T-helper 2 cell (primary cell): ENCODE measurements at places on chromosomes 1 and 21.

DNA sequence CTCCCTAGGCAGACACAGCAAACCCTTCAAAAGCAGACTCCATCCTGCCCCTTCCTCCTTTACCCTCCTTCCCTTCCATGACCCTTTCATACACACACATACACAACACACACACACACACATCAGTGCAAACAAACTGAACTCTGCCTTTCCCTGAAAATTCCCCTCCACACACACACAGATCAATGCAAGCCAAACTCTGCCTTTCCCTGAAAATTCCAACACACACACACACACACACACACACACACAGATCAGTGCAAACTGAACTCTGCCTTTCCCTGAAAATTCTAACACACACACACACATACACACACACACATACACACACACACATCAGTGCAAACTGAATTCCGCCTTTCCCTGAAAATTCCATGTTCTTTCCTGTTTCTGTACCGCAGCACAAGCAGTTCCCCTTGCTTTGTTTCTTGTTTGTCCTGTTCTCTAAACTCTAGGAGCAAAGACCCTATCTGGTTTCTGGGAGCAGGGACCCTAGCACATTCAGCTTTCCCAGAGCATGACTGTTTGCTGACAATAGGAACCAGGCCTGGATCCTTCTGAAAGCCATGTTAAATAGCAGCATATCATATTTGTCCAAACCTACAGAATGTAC lies 91.0 kb downstream of the PTPN14 start:
- no peak for DNase-seq

GRCh38 chr1:169563019-169563615 lies 23.2 kb downstream of the F5 start:
- no peak for DNase-seq

DNA sequence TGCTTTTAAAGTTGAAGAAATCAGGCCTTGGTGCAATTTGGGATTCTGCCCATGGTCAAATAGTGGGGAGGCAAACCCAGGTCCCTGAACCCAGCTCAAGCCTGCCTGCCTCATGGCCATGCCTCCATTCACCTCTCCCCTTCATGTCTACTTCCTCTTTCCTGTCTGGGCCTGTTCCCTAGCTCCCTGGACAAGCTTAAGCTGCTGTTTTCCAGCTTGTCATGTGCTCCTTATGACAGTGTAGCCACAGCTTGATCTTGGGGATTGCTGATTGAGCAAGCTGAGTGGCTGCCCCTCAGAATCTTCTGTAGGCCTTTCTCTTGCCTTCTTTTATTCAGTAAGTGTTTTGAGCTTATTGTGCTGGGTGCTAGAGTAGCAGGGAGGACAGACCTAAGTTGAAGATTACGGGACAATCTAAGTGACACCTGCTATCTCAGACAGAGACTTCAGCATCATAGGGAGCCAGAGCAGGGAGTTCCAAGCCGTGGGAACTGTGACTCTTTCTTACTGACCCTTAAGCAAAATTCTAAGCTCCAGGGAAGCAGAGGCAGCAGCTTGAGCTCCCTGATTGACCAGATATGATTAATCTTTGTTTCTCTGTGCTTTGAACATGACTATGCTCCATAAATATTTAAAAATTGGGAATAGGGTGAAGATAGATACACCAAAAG lies 520 bp upstream of the MR1 start:
- DNase-seq: no peak

DNA sequence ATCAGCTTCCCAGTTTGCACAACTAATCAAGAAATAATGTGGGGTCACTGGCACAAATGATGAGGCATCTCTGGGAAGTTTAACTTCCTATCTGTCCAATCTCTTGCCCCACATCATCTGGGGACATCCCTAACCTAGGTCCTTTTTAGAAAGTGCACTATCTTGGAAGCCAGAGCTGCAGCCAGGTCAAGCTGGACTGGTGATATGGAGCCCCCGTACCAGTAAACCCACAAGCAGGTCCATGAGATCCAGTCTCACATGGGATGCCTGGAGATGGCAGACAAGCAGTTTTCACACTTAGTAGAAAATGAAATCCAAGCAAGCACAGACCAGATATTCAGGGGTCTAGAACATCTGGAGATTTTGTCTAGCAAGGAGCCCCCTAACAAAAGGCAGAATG lies 27.5 kb upstream of the BSDC1 start:
- DNase-seq: no peak

DNA sequence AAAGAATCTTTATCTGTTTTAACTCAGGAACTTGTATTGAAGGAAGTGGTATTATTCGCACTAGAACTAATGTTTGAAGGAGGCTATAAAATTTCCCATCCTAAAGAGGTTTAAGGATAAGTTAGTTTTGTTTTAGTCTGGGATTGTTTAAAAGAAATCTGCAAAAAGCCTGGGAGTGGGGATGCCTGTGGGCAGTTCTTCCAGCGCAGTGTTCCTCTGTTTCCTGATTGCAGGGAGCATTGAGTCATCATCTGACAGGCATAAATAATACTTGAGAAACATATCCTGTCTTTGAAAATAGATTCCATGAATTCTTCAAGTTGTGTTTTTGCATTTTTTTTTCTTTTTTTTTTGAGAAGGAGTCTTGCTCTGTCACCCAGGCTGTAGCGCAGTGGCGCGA lies 350.8 kb upstream of the PTBP2 start:
- no peak for DNase-seq

DNA sequence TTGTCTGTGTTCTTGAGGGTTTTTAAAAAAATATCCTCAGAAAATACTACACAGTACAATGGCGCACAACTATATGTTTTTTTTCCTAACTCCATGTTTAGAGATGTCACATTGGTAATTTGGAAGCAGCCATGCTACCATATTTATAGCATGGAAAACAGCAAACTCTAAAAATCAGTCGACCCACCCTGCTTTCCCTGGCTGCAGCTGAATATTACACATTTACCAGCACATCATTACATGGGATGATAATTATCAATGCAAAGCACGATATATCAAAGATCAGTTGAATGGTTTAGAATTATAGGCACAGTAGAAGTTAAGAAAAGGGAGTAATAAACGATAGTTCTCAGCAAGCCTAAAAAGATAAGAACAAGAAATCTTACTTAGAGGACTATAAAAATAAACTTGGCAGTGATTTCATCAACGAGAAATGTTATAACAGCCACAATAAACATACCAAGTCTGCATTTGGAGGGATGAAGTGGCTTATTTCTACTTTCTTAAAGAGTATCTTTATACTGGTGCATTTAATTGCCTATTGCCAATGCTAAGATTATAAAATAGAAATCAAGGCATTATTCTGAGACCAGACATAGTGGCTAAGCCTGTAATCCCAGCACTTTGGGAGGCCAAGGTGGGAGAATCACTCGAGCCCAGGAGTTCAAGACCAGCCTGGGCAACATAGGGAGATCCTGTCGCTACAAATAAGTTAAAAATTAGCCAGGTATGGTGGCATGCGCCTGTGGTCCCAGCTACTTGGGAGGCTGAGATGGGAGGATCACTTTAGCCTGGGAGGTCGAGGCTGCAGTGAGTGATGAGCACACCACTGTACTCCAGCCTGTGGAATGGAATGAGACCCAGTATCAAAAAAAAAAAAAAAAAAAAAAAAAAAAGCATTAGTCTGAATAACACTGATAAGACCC lies 43.4 kb downstream of the WDR64 start:
- no peak for DNase-seq

DNA sequence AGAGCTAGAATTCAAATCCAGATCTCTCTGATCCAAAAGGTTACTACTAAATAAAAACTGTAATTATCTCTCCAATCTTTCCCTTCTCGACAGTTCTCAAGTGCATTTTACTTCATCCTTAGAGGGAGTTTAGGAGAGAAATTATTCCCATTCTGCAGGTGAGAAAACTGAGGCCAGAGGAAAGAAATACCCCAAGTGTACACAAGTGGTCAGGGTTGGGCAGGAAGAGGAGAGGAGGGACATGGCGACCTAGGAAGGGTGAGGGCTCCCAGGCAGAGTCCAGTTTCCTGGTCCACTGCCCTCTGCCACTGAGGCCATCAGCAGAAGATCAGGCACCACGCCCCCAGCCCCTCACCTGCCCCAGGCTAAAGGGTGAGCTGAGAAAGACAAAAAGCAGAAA lies 127.1 kb upstream of the RUNX3 start:
- no peak for DNase-seq

DNA sequence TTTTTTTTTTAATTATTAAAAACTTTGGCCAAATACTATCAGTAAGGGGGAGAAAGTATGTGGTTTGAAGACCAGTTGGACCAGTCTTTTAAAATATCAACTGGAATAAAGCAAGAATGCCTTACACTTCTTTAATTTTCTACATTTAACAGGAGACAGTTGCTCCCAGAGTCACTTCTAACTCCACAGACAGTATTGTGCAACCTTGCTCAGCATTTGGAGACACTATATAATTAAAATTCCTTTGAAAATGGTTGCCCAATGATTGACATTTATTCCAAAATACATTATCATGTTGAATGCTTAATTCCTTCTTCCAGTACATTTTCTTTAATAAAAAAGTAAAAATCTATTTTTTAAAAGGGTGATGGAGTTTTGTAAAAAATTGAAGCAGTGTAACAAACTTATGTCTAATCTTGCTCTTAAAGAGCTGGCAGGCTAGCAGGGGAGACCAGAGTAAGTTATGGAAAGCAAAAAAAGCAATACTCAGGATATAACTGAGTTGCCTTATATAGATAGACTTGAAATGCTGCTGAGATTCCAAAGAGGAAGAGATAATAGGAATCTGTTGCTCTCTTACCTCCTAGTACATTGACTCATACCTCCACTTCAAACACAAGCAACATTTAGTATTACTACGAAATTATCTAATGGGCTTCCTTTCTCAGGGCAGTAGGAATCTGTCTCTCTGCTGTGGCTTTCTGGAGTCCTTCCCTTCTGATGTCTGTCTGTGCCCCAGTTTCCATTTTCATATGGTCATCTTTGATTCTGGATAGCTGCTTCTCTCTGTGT lies 69.7 kb upstream of the RGL1 start:
- DNase-seq: no peak

DNA sequence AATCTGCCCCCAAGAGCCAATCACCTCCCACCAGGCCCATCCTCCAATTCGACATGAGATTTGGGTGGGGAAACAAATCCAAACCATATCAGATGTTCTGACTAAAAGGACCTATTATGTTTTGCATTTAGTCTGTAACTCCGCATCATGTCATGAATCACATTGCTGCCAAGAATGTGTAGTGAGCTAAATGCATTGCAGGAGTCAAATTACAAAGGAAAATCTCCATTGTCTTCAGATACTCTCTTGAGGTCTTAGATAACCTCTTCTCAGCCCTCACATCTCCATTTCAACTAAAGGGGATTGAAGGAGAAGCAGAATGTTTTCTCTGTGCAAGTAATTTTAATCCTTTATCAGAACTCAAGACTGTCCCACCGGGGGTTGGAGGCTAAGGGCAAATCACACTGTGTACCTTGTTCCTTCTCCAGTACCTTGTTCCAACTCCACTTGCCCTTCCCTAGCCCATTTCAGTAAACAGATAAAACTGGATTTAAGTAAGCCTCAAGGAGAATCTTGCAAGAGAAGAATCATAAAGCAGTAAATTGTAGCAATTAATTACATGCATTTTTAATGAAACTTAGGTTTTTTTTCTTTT lies 34.1 kb downstream of the EXTL2 start:
- no peak for DNase-seq

GRCh38 chr1:222928212-222928611 lies 113.4 kb downstream of the DISP1 start:
- DNase-seq: no peak

- DNase-seq: no peak
Observed at GRCh38 chr1:53625766-53626520, 113.0 kb downstream of the GLIS1 start.

DNA sequence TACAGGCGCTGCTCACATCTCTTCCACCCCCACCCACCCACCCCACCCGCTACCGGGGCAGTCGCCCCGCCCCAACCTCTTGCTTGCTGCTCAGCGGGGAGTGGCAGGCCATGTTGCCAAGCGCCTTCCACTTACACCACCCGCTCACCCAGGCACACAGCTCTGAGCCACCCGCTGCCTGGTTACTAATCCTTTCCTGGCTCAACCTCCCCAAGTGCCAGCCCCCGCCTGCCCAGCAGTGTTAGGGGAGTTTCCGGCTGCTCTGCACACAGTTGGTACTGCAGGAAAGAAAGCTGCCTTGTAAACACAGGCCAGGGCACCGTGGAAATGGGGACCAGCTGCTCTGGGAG lies 56.2 kb downstream of the LACTBL1 start:
- DNase-seq: no peak

- no peak for DNase-seq
Observed at GRCh38 chr1:218702775-218703174, 357.6 kb downstream of the TGFB2 start.

GRCh38 chr1:94079989-94080388 lies 41.0 kb downstream of the ABCA4 start:
- DNase-seq: no peak

DNA sequence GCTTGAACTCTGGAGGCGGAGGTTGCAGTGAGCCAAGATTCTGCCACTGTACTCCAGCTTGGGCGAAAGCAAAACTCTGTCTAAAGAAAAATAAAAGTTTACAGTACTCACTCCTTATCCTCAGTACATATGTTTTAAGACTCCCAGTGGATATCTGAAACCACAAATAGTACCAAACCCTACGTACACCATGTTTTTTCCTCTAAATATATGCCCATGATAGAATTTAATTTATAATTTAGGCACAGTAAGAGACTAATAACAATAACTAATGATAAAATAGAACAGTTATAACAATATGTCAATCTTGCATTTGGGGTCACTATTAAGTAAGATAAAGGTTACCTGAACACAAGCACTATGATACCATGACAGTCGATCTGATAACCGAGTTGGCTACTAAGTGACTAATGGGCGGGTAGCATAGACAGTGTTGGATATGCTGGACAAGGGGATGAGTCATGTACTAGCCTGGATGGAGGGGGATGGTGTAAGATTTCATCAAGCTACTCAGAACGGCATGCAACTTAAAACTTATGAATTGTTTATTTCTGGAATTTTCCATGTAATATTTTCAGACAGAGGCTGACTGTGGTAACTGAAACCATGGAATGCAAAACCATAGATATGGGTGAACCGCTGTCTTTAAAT lies 43.7 kb downstream of the ST7L start:
- DNase-seq: no peak

DNA sequence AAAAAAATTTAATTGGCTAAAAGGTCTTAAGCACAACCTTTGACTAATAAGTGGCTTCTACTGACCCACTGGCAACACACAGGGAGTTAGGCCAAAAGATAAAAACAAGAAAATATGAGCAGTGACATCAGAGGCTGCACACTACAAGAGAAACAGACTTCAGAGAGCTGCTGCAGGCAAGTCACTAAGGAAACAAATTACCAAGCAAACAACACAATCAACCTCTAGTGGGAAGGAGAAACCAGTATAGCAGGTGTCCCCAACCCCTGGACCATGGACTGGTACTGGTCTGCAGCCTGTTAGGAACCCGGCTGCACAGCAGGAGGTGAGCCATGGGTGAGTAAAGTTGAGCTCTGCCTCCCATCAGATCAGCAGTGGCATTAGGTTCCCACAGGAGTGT lies 20.8 kb upstream of the ENSA start:
- DNase-seq: no peak
